ENCODE measurements at places on chromosomes 7 and 10. TPM values are rescaled to one million over a fixed set of nuclear protein-coding genes. Genes with fewer than 3 reads are reported as not detected.

Gene ZSCAN25
- total RNA-seq = 18.3 TPM

Gene MRLN
- total RNA-seq = not detected

Gene KLF6
- total RNA-seq = 247 TPM

- no peaks in the 10 kb centered on the region for H3K27me3 ChIP-seq
- H3K36me3 ChIP-seq = no peaks in the 10 kb centered on the region
Observed at GRCh38 chr7:49159536-49159935, 235.2 kb downstream of the CDC14C start.

DNA sequence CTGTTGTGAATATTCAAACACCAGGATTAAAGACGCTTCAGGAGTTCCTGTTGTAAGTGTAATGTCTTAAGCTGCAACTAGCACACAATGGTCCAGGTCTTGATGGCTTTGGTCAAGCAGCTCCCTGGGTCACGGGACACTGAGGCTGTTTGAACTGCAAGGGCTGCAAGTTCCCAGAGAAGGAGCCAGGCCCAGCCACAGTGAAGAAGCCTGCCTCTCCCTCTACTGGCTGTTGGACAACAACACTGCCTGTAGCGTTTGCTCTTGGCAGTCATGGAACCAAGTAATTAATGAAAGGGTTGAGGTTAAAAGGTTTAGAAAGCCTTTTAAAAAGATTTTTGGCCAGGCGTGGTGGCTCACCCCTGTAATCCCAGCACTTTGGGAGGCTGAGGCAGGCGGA is 31.9 kb upstream of the GUSB start:
- H3K4me3 ChIP-seq = no peak overlapping the region
- H3K27me3 ChIP-seq = no peaks in the 10 kb centered on the region
- H3K27ac ChIP-seq = no peak overlapping the region
- no peaks in the 10 kb centered on the region for H3K4me1 ChIP-seq

DNA sequence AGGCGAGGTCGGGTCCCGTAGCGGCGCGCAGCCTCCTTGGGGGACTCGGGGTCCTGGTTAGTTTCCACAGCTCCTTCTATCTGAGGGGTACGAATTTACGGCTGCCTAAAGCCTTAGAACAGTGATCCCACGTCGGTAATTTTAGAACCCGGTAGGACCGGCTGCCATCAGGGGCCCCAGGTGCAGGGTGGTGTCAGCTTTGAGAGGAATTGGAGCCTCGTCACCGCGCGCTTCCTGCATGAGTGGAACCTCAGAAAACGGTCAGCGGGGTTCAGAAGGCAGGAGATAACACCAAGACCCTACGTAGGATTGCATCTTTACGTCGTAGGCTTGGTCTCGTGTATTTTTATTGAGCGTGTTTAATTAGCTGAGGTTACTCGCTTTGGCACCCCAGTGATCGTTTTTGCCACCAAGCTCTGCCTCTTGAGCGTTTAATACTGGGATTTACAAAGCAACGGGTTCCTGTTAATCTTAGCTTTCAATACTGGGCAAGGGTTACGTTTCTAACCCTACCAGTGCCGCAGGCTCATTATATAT is 443 bp downstream of the RNF32 start:
- no peak for DNase-seq
- peaks cover 6% of the 10 kb centered on the region for H3K4me1 ChIP-seq
- H3K27ac ChIP-seq = peak overlapping the region; percentile 87
- no peaks in the 10 kb centered on the region for H3K36me3 ChIP-seq
- peak overlapping the region; percentile 63 for H3K4me3 ChIP-seq

DNA sequence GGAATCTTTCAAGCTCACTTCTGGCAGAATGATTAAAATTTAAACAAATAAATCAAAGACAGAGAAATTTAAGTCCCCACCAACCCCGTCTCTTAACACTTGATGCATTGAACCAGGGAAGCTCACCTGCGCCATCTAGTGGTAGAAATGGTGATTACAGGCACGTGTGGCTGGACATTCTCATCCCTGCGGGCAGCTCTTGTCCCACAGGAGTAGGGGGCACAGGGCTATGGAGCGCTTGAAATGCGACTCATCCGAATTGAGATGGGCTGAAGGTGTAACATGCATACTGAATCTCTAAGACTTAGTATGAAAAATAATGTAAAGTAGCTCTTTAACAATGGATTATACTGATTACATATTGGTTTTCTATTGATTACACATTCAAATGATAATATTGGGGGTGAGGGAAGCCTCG is 24.8 kb upstream of the SLIT1 start:
- H3K27ac ChIP-seq = no peak overlapping the region
- no peaks in the 10 kb centered on the region for H3K36me3 ChIP-seq
- no peak overlapping the region for H3K4me3 ChIP-seq
- no peak for DNase-seq

DNA sequence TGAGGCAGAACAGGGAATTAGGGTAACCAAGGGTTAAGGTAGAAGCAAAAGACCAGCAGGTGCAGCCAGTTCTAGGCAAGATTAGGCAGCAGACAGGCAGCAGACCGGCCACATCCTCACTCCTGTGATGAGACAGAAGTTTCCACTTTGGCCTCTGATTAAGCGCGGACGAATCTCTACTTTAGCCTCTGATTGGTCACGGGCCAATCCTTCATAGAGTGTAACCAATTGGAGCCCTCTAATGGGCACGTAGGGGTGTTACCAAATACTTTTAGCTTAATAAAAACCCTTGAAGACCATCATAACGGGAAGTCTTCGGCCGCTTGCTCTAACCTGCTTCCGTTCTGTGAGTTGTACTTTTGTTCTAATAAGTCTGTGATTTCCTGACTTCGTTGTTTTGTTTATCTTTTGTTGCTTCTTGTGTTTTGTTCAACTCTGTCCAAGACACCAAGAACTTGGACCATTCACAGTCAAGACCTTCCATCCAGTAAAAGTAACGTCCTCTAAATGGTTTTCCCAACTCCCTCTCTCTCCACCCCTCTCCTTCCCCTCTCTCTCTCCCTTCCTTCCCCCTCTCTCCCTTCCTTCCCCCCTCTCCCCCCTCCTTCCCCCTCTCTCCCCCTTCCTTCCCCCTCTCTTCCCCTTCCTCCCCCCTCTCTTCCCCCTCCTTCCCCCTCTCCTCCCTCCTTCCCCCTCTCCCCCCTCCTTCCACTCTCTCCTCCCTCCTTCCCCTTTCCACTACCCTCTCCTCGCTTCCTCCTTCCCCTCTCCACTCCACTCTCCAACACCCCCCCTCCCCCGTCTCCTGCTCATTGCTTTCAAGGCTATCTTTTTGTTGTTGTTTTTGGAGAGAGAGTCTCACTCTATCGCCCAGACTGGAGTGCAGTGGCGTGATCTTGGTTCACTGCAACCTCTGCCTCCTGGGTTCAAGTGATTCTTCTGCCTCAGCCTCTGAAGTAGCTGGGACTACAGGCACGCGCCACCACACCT is 13.2 kb upstream of the MALSU1 start:
- H3K27me3 ChIP-seq = no peaks in the 10 kb centered on the region
- H3K4me1 ChIP-seq = no peaks in the 10 kb centered on the region
- DNase-seq = no peak
- no peaks in the 10 kb centered on the region for H3K36me3 ChIP-seq

GRCh38 chr10:75971402-75972211 is 540.2 kb downstream of the LRMDA start:
- no peaks in the 10 kb centered on the region for H3K36me3 ChIP-seq
- peaks cover 13% of the 10 kb centered on the region for H3K4me1 ChIP-seq
- no peak for DNase-seq
- H3K4me3 ChIP-seq = no peak overlapping the region

- H3K36me3 ChIP-seq = no peaks in the 10 kb centered on the region
- no peaks in the 10 kb centered on the region for H3K27me3 ChIP-seq
- no peak for DNase-seq
- peak overlapping the region; percentile 55 for H3K27ac ChIP-seq
- peaks cover 43% of the 10 kb centered on the region for H3K4me1 ChIP-seq
- no peak overlapping the region for H3K4me3 ChIP-seq
Observed at GRCh38 chr10:71737834-71738197, 18.2 kb upstream of the C10orf105 start.

- H3K27ac ChIP-seq = no peak overlapping the region
- H3K4me1 ChIP-seq = peaks cover 10% of the 10 kb centered on the region
- DNase-seq = no peak
- no peaks in the 10 kb centered on the region for H3K27me3 ChIP-seq
- H3K4me3 ChIP-seq = no peak overlapping the region
Observed at GRCh38 chr7:142438235-142438922, 180.5 kb upstream of the PRSS58 start.

GRCh38 chr7:2924866-2925840 is 81.0 kb upstream of the GNA12 start:
- H3K4me1 ChIP-seq = no peaks in the 10 kb centered on the region
- H3K4me3 ChIP-seq = no peak overlapping the region
- peak; percentile 51 for DNase-seq
- no peak overlapping the region for H3K27ac ChIP-seq
- no peaks in the 10 kb centered on the region for H3K36me3 ChIP-seq
- no peaks in the 10 kb centered on the region for H3K27me3 ChIP-seq

DNA sequence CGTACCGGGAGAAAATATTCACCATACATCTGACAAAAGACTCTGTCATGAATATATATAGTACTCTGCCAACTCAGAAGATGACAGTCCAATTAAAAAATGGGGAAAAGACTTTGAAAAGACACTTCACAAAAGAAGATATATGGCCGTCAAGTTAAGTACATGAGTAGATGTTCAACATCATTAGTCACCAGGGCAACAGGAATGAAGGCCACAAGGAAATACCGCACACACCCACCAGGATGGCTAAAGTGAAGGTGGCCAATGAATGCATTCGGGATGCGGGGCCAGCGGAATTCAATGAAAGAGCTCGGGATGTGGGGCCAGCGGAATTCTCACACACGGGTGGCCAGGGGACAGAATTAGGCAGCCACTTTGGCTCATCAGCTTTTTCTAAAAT is 42.2 kb downstream of the MAD1L1 start:
- no peaks in the 10 kb centered on the region for H3K27me3 ChIP-seq
- no peaks in the 10 kb centered on the region for H3K36me3 ChIP-seq
- H3K4me1 ChIP-seq = no peaks in the 10 kb centered on the region
- no peak overlapping the region for H3K4me3 ChIP-seq
- no peak overlapping the region for H3K27ac ChIP-seq
- no peak for DNase-seq

DNA sequence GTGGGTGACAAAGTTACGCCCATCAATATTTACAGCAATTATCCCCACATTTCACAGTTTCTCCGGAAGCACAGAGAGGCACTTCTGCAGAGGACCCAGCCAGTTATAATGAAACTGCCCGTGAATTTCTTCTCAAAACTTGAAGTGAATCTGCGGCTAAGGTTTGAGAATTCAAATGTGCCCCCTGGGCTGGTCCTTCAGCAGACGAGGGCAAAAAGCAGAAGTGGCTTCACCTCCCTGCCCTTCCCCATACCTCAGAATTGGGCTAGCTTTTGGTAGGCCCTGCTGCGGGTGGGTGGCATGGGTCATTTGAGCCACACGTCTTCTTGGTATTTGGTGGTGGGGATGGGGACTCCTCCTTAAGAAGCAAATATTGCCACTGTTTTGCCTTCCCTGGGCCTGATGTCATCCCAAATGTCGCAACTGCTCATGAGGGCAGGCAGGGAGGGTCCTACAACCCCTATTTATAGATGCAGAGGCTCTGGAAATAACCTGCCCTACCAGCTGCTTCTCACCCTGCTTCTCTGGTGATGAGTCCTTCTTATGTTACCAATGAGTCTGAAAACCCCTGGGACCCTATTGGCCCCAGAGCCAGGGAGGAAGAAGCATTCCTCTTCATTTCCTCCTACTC is 16.6 kb upstream of the WDFY4 start:
- no peak overlapping the region for H3K27ac ChIP-seq
- H3K27me3 ChIP-seq = no peaks in the 10 kb centered on the region
- DNase-seq = no peak
- H3K4me3 ChIP-seq = no peak overlapping the region
- H3K4me1 ChIP-seq = no peaks in the 10 kb centered on the region
- no peaks in the 10 kb centered on the region for H3K36me3 ChIP-seq

DNA sequence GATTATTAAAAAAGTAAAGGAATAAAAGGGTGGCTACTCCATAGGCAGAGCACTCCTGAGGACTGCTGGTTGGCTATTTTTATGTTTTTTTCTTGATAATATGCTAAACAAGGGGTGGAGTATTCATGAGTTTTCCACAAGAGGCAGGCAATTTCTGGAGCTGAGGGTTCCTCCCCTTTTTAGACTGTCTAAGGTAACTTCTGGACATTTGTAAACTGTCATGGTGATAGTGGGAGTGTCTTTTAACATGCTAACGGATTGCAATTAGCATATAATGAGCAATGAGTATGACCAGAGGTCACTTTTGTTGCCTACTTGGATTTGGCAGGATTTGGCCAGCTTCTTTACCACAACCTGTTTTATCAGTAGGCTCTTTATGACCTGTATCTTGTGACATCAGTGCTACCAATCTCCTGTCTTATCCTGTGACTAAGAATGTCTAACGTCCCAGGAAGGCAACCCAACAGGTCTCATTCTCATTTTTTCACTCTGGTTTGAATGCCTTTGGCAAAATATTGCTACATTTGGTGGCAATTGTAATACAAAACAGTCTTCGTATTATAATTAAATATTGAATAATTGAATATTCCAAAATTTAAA is 587.8 kb upstream of the POM121L12 start:
- DNase-seq = no peak
- no peak overlapping the region for H3K27ac ChIP-seq
- no peaks in the 10 kb centered on the region for H3K27me3 ChIP-seq
- no peaks in the 10 kb centered on the region for H3K36me3 ChIP-seq

- H3K36me3 ChIP-seq = no peaks in the 10 kb centered on the region
- H3K4me3 ChIP-seq = no peak overlapping the region
- peaks cover 7% of the 10 kb centered on the region for H3K4me1 ChIP-seq
- no peak for DNase-seq
- no peaks in the 10 kb centered on the region for H3K27me3 ChIP-seq
Observed at GRCh38 chr10:88253-88652, 39.2 kb upstream of the TUBB8 start.

DNA sequence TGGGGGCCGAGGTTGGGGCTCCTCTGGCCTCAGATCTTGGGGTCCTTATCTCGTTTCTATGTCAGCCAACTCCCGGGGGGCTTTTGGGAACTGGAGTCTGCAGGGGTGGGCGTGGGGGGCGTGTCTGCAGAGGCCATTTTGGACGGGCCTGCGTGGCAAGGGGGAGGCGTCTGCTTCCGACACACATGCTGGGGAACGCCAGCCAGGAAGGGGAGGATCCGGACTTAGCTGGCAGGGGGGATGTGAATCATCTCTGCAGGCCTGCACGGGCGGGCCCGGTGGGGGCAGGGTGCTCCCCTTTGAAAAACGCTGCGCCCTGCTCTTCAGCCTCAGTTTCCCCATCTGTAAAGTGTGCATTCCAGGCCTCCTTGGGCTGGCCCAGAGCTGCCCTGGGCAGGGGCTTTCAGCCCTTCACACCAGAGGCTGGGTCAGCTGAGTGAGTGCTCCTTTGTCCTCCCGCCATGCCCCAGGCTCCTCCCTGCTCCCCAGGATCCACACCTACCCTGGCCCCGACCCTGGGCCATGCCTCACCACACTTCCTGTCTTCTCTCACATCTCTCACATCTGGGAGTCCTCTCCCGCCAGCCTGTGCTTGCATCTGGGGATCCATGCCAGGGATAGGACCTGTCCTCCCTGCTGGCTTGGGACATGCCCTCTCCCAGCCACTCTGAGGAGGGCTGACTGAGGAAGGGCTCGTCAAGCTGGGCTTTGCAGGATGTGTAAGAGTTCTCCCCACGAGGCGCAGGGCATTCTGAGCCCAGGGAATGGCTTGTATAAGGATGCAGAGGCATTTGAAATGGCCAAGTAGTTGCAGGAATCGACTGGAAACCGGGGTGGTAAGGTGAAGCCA is 172.6 kb upstream of the TNRC18 start:
- H3K27ac ChIP-seq = peak overlapping the region; percentile 51
- H3K4me1 ChIP-seq = peaks cover 39% of the 10 kb centered on the region
- peak; percentile 76 for DNase-seq
- H3K4me3 ChIP-seq = peak overlapping the region; percentile 60
- H3K36me3 ChIP-seq = no peaks in the 10 kb centered on the region
- peaks cover 20% of the 10 kb centered on the region for H3K27me3 ChIP-seq
